GM12865 (cell line): ENCODE measurements at places on chromosomes 12 and 14.

DNA sequence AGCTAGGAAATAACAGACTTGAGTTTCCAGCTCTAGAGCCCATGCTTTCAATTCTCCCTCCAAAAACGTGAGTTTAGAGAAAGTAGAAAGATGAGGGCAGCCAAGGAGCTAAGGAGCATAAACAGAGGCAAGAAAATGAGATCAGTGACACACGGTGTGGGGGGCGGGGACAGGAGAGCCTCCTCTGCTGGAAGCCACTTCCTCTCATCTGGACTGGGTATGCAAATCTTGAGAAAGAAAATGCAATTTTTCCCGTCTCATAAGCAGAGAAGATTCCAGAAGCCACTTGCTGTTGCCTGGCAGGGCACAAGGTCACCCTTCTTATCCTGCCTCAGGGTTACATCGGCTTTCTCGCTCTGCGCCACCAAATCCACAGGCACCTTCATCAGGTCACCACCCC lies 6.0 kb downstream of the OR10P1 start:
- DNase-seq, result peak; percentile 48

GRCh38 chr14:102210421-102211042 lies 70.8 kb downstream of the WDR20 start:
- no peak for DNase-seq

DNA sequence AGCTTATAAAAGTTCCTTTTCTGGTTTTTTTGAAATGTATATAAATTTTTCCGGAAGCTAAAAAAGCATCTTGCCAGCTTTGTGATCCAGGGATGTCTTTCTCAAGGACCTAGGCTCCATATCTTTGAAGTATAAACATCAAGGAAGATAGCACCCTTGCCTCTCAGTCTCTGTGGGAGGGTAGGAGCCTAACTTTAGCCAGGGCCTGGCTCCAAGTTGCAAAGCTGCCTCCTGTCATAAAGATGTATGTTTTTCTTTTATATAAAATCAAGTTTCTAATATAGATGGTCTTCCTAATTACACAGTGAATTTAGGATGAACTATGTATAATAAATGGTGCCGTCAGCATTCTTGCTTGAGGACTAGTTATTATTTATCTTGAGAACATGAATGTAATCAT lies 612.6 kb upstream of the USP15 start:
- no peak for DNase-seq

DNA sequence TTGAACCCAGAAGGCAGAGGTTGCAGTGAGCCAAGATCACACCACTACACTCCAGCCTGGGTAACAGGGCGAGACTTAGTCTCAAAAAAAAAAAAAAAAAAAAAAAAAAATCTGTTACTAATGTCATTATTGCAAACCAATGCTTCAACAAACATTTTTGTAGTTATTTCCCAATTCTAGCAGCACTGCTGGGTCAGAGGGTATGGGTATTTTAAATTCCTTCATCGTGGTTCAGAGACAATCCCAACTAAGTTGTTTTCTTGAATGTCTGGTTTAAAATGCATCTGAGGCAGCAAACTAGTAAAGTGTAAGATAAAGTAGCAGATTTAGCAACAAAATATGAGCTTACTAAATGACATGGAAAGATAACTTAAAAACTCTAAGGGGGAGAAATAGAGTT lies 65.6 kb downstream of the FERMT2 start:
- DNase-seq, result no peak

- DNase-seq, result peak; percentile 82
Measured at GRCh38 chr14:92551044-92551841, 37.7 kb downstream of the RIN3 start.

DNA sequence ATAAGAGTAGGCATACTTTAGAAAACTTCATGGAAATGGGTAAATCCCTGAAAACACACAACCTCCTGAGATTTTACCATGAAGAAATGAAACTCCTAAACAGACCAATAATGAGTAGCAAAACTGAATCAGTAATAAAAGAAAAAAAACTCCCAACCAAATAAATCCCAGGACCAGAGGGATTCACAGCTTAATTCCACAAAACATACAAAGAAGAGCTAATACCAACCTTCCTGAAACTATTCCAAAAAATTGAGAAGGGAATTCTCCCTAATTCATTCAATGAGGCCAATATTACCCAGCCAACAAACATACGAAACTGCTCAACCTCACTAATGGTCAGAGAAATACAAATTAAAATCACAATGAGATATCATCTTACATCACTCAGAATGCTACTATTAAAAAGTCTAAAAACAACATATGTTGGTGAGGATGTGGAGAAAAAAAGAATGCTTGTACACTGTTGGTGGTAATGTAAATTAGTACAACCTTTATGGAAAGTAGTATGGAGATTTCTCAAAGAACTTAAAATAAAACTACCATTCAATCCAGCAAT lies 97.3 kb upstream of the ST8SIA1 start:
- no peak for DNase-seq

DNA sequence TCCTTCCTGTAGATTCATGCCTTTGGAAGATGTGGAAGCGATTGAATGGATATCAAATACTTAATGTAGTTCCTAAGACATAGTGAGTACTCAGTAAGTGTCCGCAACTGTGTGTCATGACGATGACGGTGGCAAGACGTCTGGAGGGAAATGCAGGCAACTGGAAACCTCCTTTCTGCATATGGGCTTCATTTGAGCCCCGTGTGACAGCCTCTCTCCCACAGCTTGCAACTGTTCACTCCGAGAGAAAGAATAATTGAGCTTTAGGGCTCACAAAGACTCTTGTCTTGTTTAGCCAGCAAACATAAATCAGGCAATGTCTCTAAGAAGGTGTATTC lies 6.9 kb downstream of the CFAP251 start:
- DNase-seq, result no peak

- peak; percentile 96 for DNase-seq
Measured at GRCh38 chr12:92363295-92364146, 217.9 kb upstream of the BTG1 start.

GRCh38 chr12:23834076-23834475 lies 115.4 kb downstream of the SOX5 start:
- DNase-seq, result no peak

- no peak for DNase-seq
Measured at GRCh38 chr14:90645842-90646443, 170.3 kb downstream of the TTC7B start.

GRCh38 chr12:105069936-105070702 lies 14.1 kb downstream of the ALDH1L2 start:
- no peak for DNase-seq

GRCh38 chr12:7650091-7650490 lies 15.6 kb downstream of the APOBEC1 start:
- no peak for DNase-seq

DNA sequence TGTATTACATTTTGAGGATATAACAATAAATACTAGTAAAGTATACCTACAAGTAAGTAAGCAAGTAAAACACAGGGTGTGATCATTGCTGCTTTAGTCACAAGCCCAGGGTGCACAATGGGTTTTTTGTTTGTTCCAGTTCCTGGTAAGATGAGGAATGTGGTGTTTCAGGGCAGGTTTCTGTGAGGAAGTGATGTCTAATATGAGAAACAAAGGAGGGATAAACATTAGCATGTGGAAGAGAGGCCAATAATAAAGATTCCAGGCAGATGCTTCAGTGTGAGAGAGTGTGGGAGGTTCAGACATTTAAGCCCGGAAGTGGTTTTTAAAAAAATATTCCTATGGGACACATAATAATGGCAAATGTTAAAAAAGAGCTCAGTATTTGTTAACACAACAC lies 808.1 kb upstream of the USP15 start:
- DNase-seq, result no peak

GRCh38 chr12:63047146-63047545 lies 103.9 kb downstream of the AVPR1A start:
- no peak for DNase-seq

DNA sequence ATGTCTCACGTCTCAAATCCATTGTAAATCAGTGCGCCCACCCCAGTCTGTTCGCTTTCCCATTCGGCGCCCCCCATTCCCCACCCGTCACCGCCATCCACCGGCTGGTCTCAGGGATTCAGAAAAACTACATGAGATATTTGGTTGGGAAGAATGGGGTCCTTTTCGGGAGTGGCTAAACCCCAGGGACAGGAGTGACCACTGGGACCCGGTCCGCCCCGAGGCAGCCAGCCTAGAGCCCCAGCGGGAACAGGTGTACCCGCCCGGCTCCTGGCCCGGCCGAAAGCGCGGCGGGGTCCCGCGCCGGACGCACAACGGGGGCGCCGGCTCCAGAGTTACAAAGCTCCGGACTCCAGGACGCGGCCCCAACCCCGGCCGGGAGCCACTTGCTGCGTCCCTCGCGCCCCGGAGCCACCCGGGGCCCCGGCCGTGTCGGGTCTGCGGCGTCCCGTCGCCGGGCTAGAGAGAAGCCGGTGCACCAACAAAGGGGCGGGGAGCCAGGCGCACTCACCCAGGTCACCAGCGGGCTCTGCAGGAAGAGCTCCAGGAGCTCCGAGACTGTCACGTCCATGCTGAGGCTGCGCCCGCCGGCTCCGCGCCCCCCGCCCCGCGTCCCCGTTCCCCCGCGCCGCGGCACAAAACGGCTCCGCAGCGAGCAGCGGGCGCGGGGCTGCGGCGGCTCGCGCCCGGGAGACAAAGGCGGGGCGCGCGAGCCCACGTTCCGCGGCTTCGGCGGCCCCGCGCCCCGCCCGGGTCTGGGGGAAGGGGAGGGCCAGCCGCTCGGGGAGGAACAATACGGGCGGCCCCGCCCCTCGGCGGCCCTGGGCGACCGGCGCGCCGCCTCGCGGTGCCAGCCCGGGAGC lies at the start of gene CCDC88C:
TSS of gene CCDC88C (minus strand) at position 701 of the 863 bp plus-strand sequence. CDS start at position 571, 130 bp downstream.
- peak; percentile 84 for DNase-seq

DNA sequence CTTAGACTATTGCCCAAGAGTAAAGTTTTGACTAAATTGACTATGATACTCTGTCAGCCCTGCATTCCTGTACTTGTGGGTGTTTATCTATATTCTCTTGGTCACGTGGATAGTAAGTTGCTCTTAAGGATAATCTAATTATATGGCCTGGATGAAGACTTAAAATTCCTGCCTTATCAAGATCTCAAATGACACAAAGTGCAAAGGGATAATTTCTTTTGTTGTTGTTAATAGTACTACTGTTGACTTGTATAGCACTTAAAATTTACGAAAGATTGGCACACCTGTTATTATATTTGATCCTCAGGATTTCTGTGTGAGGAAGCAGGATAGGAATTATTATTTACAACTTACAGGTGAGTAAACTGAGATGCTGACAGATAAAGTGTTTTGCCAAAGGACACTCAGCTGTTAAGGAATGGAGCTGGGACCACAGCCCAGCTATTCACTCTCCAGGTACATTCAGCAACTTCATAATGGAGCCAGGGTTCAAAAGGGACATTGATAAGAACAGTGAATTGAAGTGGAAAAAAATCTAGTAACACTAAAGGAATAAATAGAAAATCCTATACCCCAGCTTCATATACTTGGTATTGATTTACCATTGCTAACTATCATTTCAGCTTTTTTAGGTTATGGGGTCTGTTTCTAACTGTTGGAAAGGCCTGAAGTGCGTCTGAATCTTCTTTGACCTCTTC lies 53.4 kb upstream of the EVL start:
- no peak for DNase-seq

DNA sequence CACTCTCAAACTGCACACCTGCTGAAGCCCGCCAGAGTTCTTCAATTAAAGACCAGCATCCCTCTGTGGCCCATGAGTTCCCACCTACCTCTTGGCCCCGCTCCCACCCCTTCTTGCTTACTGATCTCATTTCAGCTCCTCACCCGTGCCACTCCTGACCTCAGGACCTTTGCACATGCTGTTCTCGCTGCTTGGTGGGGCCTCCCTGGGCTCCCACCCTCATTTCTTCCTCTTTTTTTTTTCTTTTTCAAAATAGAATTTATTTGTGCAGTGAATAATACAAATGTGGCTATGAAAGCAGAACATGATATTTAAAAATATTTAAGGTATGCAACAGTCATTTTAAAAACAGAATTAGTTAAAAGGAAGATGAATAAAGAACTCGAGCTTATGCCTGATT lies 8.5 kb upstream of the SERPINA9 start:
- DNase-seq, result no peak

GRCh38 chr12:1642513-1642912 lies 13.5 kb downstream of the WNT5B start:
- DNase-seq, result no peak

DNA sequence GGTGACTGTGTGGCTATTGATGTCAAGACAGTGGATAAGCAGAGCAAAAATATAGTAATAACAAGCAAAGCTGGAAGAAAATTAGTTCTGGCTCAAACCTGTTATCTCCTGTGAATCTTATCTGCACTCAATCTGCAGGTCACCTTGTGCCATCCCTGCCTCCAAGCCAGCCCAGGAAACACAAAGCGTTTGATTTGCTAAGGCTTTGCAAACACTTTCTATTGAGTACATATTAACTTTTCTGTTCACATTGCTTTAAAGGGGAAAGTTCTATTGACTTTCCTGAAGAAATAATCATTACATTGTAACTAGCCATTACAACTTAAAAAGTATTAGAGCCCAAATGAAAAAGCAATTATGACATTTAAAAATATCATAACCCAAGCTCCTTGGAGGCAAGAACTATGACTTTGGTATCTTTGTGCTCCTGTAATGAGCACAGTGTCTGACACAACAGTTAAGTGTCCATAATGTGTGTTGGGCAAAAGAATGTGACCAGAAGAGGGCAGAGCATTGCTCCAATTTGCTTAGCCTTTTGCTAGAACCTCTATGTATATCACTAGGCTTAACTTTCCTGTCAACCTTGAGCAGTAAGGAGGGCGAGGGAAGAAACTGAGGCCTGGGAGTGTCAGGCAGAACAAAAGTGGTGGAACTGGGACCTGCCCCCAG lies 24.7 kb downstream of the SERPINA3 start:
- no peak for DNase-seq

- DNase-seq, result no peak
Measured at GRCh38 chr12:49068879-49069506, 786 bp downstream of the RHEBL1 start.

- DNase-seq, result no peak
Measured at GRCh38 chr14:80445605-80446004, 234.3 kb upstream of the DIO2 start.

- DNase-seq, result no peak
Measured at GRCh38 chr12:50538182-50538581, 33.4 kb downstream of the DIP2B start.

DNA sequence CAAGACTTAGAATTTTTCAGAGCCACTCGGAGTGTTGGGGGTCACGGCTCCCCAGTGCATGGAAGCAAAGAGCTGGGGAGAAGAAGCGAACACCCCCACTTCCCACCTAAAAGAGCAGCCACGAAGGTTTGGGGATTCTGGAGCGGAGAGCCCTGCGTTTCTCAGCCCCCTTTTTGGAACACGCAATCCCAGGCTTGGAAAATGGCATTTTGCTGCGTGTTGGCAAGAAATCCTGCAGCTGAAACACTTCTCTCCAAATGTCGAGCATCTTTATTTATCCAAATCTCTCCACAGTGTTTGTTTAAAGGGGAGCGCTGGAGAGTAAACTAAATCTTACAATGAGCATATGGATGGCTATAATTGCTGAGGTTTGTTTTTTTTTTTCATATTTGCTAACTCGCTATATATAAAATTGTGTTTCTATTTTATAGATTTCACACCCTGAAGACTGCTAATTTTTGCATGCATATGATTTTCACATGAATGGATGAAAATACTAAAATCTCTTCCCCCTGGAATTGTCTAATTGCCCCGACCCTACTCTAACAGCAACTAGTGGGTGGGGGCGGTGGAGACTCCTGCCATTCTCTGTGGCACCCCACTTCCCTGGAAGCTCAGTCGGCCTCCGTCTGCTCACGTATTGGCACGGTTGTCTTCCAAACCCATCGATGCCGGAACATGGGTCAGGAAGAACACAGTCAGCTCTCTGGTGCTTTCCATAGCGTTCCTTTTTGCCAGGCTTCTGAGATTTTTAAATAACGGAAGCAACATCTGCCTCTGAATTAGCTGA lies 120.5 kb downstream of the GCH1 start:
- no peak for DNase-seq
